Cardiac muscle cell (in vitro differentiated cells and primary cell): ENCODE measurements at places on chromosomes 3 and 15. TPM values are rescaled to one million over a fixed set of nuclear protein-coding genes. Genes with fewer than 3 reads are reported as not detected.

- DNase-seq: no peak
These were observed 18.6 kb upstream of the SYNM start for GRCh38 chr15:99086327-99086667.

GRCh38 chr3:167469381-167469780 is 4.5 kb downstream of the SERPINI2 start:
- no peak for DNase-seq

- no peak for DNase-seq
These were observed 157.9 kb upstream of the SLC2A2 start for GRCh38 chr3:171184372-171184771.

DNA sequence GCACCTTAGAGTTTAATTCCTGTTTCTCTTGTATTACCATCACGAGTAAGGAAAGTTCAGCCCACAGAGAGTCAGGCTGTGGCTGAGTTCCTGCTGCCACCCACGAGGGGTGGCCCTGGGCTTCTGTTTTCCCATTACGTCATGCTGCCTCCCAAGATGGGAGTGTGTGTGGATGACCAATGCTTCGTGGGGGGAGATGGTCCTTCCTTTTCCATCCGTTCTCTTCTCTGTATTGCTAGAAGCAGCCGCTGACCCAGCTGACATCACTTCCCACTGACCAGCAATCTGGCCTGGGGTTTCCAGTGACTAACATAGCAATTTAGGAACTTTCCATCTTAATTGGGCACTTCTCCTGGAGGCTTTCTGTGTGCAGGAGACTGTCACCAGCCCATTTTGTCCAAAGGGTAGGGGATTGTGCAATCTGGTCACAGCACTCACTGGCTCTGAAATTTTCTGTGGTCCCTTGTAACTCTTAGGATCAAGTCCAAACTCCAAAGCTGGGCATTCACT is 9.3 kb downstream of the IRAK2 start:
- DNase-seq: no peak

- no peak for DNase-seq
These were observed 908.1 kb upstream of the ALCAM start for GRCh38 chr3:104458657-104459056.

GRCh38 chr3:107919239-107919638 is 171.6 kb downstream of the CD47 start:
- DNase-seq: no peak

SEMA4B gene
- 38.0 and 39.3 TPM in 2 replicates for total RNA-seq

SERINC4 gene
- total RNA-seq: 0.21 and 0.71 TPM in 2 replicates

GABRA5 gene
- 0.32 TPM in 1 of 2 replicates, not detected in the other for total RNA-seq

PDZRN3 gene
- 81.9 and 94.7 TPM in 2 replicates for total RNA-seq
